ENCODE measurements at places on chromosomes 12 and 14.

- DNase-seq = no peak
These were observed 267.3 kb downstream of the SNAPC1 start for GRCh38 chr14:62029569-62029924.

- DNase-seq = no peak
These were observed 86.6 kb upstream of the TRAF3 start for GRCh38 chr14:102690509-102691286.

- no peak for DNase-seq
These were observed 15.9 kb upstream of the GLIPR1L2 start for GRCh38 chr12:75374971-75375370.

DNA sequence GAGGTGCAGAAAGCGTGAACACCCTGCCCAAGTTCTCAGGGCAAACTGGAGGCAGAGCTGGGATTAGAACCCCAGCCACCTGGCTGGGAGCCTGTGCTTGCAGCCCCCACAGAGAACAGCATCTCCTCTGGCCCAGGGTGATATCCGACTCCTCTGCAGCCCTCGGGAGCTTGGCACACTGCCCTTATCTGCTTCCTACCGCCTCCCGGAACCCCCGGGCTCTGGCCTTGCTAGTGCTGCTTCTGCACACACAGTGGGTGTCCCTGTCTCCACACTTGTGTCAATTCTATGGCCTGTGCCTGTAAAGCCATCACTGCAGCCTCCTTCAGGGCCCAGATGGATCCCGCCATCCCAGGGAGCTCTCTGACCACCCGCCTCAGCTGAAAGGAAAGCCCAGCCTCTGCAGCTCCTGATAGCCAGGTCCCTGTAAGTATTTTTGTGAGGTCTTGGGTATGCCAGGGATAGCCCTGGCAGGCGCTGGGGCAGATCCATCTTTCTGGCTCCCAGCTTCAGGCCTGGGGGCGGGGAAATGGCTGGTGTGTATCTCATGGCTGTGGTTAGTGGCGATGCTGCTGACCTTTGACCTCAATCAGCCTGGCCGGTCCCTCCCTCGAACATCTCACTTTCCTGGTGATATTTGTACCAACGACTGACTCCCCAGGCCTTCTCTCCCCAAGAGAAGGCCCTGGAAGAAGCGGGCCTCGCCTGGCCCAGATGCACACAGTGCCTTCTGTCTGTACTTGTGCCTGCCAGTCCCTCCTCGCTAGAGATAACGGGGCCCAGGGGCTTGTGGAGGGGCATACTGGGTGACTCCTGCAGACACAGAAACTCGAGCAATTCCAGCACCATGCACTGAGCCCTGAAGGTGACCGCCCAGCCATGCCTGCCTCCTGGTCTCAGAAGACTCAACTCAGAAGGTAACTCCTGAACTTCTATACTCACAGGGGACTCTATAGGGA is 183.8 kb downstream of the CALM1 start:
- DNase-seq = no peak

GRCh38 chr14:102645746-102646440 is 53.4 kb downstream of the RCOR1 start:
- no peak for DNase-seq

- no peak for DNase-seq
These were observed 1104.3 kb downstream of the BCL11B start for GRCh38 chr14:98167705-98168104.

Data from GM06990 (cell line).